MG63 (cell line): ENCODE measurements at places on chromosomes 2 and 18. TPM values are rescaled to one million over a fixed set of nuclear protein-coding genes. Genes with fewer than 3 reads are reported as not detected.

MC4R gene
- not detected in 2 replicates for total RNA-seq

CCDC142 gene
- 6.8 and 10.8 TPM in 2 replicates for total RNA-seq

UPP2 gene
- total RNA-seq = not detected in 2 replicates

EPB41L3 gene
- total RNA-seq = not detected in 2 replicates

EGR4 gene
- total RNA-seq = not detected in 2 replicates

CYBRD1 gene
- total RNA-seq = 56.3 and 58.5 TPM in 2 replicates

PDE1A gene
- 2.6 and 7.0 TPM in 2 replicates for total RNA-seq

ANKRD30B gene
- 0.13 and 0.67 TPM in 2 replicates for total RNA-seq

PAIP2B gene
- 0.03 TPM in 1 of 2 replicates, not detected in the other for total RNA-seq

CLIP4 gene
- 15.3 and 24.3 TPM in 2 replicates for total RNA-seq

DNA sequence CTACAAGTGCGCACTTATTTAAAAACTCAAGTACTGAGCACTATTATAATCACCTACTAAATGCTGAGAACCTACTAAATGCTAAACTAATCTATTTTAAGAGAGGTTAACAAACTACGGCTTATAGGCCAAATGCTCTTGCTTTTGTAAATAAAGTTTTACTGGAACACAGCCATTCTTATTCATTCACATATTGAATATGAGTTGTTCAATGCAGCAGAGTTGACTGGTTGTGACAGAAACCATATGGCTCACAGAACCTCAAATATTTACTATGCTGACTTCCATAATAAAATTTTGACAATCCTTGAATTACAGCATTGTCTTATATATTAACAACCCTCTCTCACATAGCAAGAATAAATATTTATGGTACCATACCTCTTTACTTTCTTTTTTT is 103.2 kb downstream of the ZNF521 start:
- DNase-seq = no peak

- no peak for DNase-seq
Observed at GRCh38 chr18:34971313-34971712, 69.9 kb upstream of the MAPRE2 start.

GRCh38 chr2:17752892-17753802 is 463 bp downstream of the SMC6 start:
- peak; percentile 39 for DNase-seq

DNA sequence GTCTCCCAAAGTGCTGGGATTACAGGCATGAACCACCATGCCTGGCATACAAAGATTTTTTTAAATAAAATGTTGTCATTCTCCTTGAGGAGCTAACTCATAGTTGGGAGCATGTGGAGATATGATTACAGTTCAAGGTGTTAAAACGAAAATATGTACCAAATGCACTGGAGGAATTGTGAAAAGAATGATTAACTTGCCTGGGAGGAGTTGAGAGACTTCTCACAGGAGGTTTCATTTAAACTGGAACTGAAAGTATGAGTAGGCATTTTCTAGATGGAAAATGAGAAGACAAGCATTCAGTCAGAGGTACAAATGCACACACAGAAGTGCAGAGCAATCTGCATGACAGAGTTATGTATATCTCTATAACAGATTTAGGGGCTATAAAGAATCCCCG is 126.6 kb upstream of the PDE1A start:
- no peak for DNase-seq

DNA sequence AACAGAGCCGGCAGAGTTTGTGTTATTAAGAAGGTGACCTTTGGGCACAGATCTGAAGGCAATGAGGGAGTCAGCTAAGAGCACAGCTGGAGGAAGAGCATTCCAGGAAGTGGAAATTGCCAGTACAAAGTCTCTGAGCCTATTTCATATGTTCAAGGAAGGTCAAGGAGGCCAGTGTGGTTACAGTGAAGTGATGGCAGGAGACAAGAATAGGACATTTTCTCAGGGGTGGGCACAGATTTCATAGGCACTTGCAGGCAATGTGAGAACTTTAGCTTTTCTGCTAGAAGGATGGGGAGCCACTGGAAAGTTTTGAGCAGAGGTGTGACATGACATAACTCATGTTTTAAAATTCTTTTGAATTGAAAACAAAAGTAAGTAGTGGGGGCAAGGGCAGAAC is 50.3 kb downstream of the ARHGAP25 start:
- no peak for DNase-seq

- peak; percentile 67 for DNase-seq
Observed at GRCh38 chr2:191638079-191638801, 39.7 kb upstream of the NABP1 start.

DNA sequence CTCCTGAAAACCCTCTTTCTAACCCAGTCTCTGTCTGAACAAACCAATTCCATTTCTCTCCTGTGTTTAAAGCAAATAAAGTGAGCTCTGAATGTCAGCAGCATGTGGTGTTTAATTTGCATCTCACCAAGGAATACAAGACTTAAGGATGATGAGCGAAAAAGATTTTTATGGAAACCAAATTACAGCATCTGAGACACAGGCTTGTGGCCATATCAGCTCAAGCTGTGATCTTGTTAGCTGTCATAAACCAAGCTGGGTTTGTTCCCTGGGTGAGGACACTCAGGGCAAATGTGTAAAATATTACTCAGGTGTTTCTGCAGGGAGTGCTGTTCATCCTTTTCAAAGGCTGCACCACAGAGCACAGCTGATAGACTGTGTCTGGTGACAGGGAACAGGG is 129.3 kb upstream of the REV1 start:
- DNase-seq = no peak

- no peak for DNase-seq
Observed at GRCh38 chr18:48805826-48806535, 144.8 kb downstream of the SMAD7 start.

GRCh38 chr2:70356941-70357683 is 55.2 kb upstream of the FAM136A start:
- DNase-seq = no peak

DNA sequence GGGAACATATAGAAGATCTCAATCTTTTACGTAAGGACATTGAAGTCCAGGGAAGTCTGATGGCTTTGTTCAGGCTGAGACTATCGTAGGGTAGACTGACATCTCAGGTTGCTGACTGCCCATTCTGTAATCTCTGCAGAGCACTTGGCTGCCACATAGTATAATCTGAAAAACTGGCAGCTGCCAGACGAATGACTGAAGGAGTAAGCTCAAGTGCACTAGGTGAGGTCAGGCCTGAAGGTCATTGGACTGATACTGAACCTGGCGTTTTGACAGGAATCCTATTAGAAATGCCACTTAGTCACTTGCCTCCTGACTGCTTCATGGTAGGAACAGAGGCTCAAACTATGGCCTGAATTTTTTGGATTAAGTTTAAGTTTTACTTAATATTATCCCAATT is 23.5 kb downstream of the GPD2 start:
- DNase-seq = no peak

DNA sequence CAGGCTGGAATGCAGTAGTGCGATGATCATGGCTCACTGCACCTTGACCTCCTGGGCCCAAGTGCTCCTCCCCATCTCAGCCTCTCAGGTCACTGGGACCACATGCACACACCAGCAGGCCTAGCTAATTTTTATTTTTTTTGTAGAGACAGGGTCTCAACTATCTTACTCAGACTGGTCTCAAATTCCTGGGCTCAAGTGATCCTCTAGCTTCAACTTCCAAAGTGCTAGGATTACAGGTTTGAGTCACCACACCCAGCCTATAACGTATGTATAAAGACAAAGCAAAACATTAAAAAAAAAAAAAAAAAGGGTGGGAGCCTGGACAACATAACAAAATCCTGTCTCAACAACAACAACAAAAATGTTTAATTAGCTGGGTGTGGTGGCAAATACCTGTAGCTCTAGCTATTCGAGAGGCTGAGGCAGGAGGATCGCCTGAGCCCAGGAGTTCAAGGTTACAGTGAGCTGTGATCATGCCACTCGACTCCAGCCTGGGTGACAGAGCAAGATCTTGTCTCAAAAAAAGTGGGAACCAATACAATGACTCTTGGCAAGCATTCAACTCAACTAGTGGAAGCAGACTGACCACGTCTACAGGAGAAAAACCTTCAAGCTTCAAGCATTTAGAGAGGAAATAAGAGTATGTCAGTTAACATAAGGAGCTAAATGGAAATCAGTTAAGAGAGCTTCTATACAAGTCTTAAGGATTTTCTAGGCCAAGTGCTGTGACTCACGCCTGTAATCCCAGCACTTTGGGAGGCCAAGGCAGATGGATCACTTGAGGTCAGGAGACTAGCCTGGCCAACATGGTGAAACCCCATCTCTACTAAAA is 2.6 kb downstream of the GTF3C2 start:
- peak; percentile 75 for DNase-seq

GRCh38 chr2:231542136-231542535 is 11.9 kb upstream of the NMUR1 start:
- no peak for DNase-seq

GRCh38 chr2:210324906-210325305 is 9.9 kb upstream of the MYL1 start:
- DNase-seq = no peak

DNA sequence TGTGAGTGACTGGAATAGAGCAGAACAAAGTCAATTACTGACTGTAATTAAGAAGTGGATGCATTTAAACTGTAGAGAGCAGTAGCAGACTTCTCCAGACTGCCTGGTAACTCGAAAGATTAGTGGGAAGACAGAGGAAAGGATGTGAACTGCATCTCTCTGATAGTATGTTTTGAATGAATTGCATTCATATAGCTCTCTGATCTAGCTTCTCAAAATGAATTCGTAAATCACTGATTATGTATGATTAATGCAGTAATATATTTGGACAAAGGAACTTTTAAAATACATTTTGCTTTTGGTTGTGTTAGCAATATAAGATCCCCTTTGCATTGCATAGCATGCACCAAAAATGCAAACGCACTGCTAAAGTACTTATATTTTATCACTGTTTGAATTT is 304.0 kb downstream of the ARHGAP15 start:
- DNase-seq = no peak

DNA sequence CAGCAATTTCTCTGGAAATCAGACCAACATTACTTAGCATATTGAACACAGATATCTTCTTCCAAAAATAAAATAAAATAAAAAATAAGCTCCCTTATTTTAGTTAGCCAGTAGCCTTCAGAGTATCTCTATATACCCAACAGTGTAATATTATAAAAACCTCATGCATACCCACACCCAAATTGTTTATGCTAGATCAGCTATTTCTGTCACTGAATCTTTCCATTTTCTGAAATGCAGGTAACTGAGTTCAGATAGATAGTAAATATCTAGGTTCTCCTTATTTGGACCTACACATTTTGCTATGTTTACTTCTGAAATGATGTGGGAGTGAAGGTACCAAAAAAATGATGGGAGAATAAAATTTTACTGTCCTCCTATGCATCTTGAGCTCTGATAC is 39.9 kb downstream of the TTC21B start:
- no peak for DNase-seq

GRCh38 chr18:36942264-36942663 is 113.3 kb downstream of the KIAA1328 start:
- DNase-seq = no peak

- DNase-seq = no peak
Observed at GRCh38 chr2:60158262-60158661, 395.2 kb downstream of the BCL11A start.

DNA sequence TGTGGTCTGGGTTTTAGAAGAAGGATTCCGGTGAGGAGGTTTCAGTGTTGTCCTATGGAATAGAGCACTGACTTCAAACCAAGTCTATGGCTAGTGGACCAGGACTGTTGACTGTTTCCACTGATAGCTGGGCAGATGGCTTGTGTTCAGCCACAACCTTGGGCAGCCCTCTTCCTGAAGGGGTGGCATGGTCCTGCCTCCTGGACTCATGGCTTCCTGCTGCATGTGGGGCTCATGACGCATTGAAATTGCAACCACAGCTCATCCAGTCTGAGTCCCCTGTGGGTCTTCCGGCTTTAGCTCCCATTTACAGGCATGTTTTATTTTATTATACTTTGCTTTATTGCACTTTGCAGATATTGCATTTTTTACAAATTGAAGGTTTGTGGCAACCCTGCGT is 105.0 kb downstream of the B3GNT2 start:
- DNase-seq = no peak

GRCh38 chr2:99836690-99837605 is 305.4 kb downstream of the AFF3 start:
- DNase-seq = no peak

DNA sequence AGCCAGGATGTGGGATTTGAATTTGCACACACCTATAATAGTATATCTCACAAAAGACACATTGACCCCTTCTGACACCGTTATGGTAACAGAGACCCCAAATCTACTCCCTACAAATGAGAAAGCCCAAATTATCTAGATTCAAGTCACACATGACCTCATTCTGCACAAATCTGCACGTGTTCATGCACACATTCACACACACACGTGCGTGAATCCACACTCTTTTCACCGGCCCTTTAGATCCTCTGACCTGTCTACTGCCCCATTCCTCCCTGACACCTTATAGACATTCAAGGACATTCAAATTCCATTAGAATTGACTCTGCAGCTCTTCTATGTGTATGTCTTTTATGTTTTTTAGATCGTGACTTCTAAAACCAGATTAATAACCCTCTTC is 627.8 kb upstream of the ID2 start:
- no peak for DNase-seq

DNA sequence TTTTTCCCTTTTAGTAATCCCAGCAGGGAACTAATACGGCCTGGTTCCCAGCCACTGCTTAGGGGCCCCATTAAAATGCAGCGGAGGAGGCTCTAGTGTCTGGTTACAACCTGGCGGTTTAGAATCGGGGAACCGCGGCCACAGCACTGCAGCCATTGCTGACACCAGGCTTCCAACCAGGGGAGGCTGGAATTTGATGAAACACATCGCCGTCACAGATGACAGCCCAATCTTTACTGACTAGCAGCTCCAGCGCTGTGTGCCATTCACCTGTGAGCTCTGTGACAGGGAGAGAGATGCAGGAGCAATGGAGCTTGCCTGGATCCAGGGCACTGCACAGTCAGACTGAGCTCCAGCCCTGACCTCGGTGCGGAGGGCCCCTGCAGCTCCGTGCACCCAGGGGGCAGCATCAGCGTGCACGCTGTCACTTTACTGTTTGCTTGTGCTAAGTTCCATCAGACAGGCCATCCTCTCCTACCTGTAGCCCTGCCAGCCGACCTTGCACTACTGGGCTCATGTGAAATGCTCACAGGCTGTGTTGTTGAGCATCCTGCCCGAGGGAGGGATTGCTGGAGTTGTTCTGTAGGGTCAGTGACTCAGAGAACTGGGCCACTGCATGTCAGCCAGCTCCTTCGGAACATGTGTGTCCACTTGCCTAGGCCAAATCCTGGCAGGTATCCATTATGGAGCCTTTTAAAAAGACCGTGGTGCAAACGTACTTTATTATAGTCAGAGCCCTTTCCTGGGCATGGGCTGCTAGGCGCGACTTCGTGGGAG is 203.5 kb downstream of the SEPTIN10 start:
- no peak for DNase-seq

DNA sequence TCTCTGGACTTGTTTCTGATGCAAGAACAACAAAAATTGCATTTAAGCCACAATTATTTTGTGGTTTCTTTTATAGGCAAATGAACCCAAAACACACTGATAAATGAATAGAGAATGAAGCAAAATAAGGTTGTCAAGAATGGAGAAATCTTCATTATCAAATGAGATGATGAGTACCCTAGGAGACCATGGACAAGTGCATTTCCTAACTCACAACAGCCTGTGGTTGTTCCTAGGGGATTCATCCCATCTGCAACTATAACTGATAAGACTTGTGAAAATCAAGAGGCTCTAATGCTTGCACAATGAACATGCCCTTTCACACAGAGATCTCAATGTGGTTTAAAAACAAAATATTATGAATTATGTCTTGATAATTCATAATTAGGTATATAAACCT is 159.9 kb downstream of the PDE1A start:
- DNase-seq = no peak
